ENCODE measurements at places on chromosomes 7 and 10.

GRCh38 chr7:107045980-107046379 is 1.5 kb downstream of the PRKAR2B start:
- peak; percentile 9 for DNase-seq

GRCh38 chr10:21399392-21400035 is 126.0 kb downstream of the SKIDA1 start:
- DNase-seq = peak; percentile 19

DNA sequence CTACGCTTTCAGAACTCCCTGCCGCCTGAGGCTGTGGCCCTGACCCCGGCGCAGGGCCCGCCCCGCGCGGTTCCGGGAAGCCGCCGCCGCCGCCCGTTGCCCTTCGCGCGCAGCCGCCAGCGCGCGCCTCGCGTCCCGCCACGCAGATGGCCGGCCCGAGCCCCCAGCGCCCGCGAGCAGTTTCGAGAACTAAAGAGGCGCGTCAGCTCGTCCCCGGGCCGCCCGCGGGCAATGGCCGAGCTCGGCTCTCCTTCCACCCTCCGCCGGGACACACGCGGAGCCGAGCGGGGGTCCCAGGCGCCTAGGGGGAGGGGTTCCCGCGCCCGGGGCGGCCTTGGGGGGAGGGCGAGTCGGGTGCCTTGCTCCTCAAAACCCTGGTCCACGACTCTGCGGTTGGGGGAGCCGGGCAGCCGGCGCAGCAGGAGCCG is 1.8 kb downstream of the HNRNPF start:
- DNase-seq = peak; percentile 28

DNA sequence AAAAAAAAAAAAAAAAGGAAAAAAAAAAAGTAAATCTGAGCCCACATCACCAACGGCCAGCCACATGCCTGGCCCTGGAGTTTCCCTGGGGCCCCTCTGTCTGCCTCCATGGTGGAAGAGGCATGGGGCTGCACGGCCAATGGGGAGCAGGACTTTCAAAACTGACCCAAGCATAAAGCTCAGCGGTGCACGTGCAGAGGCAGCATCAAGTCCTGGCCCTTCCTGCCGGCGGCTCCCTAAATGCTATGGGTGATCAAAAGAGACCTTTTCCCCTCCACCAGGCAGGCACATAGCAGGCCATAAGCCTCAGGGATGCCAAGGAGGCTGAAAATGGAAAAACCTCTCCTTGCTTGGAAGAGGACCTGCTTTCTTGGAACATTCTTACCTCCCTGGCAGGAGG is 94.3 kb downstream of the OAT start:
- no peak for DNase-seq

GRCh38 chr10:125145636-125146035 is 14.7 kb downstream of the CTBP2 start:
- DNase-seq = no peak

DNA sequence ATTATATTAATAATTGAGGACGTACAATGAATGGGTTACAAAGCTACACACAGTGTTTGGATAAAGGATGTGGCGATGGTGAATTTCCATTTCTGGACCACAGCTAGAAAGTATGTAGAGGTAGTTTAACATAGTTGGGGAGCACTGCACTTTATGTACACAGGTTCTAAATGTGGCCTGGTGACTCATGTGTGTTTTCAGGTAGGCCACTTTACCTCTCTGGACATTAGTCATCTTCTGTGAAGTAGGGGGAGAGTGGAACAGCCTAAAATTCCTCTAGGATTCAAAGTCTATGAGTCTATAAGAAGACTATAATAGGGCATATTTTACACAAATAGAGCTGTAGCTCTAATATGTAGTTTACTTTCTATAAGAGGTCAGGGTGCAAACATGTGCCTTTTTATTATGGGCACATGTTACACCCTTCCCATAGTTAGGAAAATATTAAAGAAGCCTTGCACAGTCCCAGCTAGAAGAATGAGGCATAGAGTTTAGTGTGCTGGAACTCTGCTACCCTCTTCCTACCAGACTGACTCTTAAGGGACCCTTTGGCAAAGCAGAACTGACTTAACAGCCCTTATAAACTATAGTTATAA is 594.9 kb downstream of the LRMDA start:
- DNase-seq = no peak

DNA sequence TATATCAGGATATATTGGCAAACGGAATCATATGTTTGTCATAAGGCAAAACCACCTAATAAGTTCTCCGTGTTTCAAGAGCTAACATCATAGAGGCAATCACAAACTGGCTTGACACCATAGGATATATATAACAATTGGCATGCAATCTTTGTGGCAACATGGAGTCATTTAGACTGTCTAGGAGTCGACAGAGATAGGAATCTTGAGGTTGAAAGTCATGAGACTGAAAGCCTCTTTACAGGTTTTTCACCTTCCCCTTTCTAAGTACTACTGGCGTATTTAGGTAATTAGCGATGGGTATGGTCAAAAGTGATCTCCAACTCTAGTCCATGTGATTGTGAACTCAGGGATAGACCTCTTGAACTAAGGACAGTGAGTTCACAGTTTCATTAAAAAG is 63.7 kb downstream of the THSD7A start:
- DNase-seq = no peak

DNA sequence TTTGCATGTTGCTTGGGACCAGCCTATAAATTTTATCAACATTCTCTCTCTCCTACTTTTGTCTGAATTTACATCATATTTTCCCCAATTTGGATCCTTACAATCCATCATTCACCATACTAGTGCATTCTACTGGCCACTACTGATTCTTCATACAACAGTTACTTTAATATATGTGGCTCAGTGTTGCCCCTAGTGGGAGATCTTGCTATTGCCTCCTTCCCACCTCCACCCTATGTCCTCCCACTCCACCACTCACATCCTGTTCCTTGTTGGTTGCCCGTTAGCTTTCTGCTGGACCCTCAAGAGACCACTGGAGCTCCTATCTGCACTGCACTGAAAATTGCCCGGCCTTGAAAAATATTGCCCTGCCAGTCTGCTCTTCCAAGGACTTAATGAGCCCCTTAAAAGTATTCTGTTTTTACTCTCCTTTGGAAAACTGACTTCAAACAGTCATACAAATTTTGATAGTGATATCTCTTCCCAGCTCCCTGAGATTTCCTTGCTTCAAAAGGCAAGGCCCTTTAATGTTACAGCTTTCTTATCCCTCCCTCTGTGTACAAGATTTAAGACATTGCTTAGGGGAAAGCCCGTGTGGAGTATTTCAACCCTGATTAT is 243.2 kb upstream of the TMEM229A start:
- peak; percentile 39 for DNase-seq
